NCI-H146 (cell line): ENCODE measurements at places on chromosomes 5 and 9.

- DNase-seq = no peak
Measured at GRCh38 chr9:116234081-116234480, 80.5 kb downstream of the PAPPA start.

DNA sequence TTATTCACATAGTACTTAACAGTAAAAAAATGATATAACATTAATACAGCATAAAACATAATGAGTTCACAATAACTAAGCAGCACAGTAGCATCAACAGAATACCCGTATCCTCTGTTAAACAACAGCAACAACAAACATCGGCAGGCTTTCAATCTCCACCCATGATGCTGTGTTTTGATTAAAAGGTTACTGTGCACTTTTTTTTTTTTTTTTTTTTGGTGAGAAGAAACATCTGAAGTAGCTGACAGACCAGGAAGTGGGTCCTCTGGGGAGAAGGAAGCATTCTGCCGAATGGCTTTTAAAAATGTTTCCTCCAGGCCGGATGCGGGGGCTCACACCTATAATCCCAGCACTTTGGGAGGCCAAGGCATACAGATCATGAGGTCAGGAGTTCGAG is 282.3 kb downstream of the EPB41L4A start:
- DNase-seq = no peak

- no peak for DNase-seq
Measured at GRCh38 chr5:103942587-103943186, 380.1 kb upstream of the NUDT12 start.

- DNase-seq = no peak
Measured at GRCh38 chr9:16521868-16522411, 348.5 kb downstream of the BNC2 start.

DNA sequence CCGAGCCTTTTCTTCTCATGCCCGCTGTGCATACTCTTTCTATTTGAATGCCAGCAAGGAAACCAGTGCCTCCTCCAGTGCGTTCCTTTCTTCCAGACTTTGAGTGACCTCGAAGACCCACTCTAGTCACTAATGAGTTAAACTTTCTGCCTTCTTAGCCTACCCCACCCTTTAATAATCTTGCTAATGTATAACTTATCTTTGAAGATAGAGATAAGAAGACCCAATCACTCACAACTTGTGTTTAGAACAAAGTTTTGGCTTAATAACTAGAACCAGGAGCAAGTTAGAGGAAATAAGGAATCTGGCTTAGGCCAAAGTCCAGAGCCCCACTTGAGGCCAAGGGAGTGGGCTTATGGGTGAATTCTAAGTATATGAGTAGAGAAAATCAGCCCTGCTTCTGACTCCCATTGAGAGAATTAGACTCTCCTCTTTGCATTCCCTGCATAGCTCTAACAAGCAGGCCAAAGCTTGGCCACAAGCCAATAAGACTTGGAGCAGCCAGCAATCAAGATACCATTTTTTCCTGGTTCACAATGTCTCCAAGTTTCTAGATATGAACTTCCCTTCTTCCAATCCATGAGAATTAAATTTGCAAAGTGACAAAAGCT is 181.5 kb upstream of the PIK3R1 start:
- no peak for DNase-seq

DNA sequence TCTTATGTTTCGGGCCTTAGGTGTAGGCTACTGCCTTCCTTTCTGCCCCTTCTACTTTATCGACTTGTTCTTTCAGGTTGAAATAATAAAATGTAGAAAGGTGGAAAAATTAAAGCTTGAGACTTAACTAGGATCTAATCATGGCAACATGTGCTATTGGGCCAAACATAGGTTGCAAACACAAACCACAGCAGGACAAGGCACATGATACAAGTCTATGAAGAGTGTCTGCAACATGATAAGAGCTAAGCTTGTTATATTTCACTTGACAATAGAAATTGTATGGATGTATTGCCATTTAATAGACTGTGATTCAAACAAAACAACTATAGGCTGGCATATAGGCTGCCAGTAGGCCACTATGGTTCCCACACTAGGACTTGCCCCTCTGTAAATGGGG is 1.7 kb upstream of the ERAP2 start:
- no peak for DNase-seq

GRCh38 chr9:125681657-125682056 is 25.4 kb downstream of the MAPKAP1 start:
- no peak for DNase-seq

DNA sequence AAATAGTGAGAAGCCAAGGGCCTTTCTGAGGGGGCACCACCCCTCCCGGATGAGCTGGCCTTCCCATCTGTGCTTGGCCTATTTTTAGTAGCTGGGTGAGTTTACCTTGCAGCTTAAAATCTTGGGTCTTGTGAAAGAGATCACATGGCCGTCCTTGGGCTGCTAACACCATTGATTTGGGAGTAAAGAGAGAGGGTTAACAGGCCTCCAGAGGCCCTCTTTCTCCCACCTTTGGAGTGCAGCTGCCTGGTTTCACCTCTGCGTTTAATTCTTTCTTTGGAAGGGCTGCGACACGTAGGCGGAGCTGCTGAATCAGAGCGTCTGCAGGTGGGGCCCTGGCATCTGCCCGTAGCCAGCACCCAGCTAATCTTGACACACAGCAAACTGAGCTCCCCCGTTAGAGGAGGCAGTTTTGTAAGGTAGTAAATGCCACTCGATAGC is 12.8 kb downstream of the OLFM1 start:
- DNase-seq = no peak

DNA sequence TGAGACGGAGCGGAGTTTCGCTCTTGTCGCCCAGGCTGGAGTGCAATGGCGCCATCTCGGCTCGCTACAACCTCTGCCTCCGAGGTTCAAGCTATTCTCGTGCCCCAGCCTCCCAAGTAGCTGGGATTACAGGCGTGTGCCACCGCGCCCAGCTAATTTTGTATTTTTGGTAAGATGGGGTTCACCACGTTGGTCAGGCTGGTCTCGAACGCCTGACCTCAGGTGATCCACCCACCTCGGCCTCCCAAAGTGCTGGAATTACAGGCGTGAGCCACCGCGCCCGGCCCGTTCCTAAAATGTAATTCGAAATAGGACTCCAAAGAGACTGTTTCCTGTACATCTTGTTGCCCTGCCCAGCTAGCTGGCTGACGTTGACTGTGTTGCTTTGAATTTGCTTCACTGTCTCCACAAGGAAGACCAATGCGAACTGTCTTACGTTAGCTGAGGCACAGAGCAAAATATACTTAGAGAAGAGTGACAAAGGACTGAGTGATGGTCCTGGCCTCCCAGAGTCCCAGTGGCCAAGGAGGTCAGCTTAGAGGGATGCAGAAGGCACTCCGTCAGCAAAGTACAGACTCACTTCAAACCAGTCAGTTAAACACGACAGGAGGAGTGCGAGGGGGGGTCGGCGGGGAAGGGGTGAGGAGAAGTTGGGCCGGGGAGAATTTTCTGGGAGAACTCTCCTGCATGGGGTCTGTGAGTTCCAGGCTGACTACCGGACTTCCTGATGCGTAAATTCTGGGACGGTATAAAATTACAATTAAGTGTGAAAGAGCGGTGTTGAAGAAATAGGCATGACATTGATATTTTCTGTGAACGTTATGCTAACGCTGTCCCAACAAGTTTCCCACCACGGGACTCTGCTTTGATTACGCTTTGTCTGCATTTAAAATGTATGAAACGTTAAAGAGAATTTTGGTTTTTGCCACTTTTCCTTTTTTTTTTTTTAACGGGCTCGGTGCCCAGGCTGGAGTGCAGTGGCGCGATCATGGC is 6.8 kb upstream of the TRIM41 start:
- no peak for DNase-seq

GRCh38 chr9:135291165-135291564 is 188.4 kb upstream of the PPP1R26 start:
- no peak for DNase-seq

DNA sequence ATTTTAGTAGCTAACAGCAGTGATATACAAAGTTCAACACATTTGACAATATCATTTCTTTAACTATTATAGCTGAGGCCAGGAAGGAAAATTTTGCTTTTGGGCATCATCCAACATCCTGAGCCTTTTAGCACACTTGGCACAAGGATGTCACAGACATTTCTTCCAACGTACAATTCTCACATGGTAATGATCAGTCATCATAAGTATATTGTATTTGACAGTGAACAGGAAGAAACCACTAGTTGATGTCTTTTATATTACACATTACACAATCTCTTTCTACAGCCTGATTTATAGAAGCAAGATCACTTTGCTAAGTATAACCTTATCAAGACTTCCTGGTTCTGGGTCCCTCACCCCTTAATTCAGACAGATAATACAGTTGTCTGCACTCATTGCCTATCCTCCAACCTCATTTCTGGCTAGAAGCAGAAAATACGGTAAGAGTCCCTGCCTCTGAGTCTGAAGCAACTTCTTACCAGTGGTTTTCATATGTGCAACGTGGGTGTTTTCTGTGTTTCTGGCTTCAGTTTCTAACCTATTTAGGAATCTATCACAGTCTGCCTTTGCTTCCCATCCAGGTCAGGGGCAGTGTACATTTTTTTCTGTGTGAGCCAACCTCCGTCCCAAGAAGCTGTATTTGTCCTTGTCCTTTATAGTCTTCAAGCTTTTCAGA is 167.8 kb downstream of the PAM start:
- DNase-seq = no peak
